Astrocyte (in vitro differentiated cells and primary cell): ENCODE measurements at places on chromosomes 5 and 9. TPM values are rescaled to one million over a fixed set of nuclear protein-coding genes. Genes with fewer than 3 reads are reported as not detected.

The APBB3 gene
- total RNA-seq, result 20.4 and 21.1 TPM in 2 replicates

The ARL15 gene
- total RNA-seq, result 29.1 and 30.3 TPM in 2 replicates

The SH2D3C gene
- 4.6 and 5.8 TPM in 2 replicates for total RNA-seq

The CDH9 gene
- total RNA-seq, result not detected in 2 replicates

The PCDHGA2 gene
- 0.14 and 0.17 TPM in 2 replicates for total RNA-seq

The PLPPR1 gene
- total RNA-seq, result not detected in 2 replicates

The DBH gene
- not detected in 2 replicates for total RNA-seq

The HRCT1 gene
- total RNA-seq, result 0.39 and 0.62 TPM in 2 replicates

The SMIM33 gene
- not detected in 2 replicates for total RNA-seq

The TMEFF1 gene
- 10.3 and 14.8 TPM in 2 replicates for total RNA-seq

The C1QTNF3 gene
- 0.58 and 0.95 TPM in 2 replicates for total RNA-seq

The TXNDC8 gene
- not detected in 2 replicates for total RNA-seq

The MYMK gene
- not detected in 2 replicates for total RNA-seq

The ARAP3 gene
- 14.9 and 17.4 TPM in 2 replicates for total RNA-seq

- no peak for DNase-seq
Observed at GRCh38 chr5:75509546-75509945, 1.9 kb downstream of the CERT1 start.

DNA sequence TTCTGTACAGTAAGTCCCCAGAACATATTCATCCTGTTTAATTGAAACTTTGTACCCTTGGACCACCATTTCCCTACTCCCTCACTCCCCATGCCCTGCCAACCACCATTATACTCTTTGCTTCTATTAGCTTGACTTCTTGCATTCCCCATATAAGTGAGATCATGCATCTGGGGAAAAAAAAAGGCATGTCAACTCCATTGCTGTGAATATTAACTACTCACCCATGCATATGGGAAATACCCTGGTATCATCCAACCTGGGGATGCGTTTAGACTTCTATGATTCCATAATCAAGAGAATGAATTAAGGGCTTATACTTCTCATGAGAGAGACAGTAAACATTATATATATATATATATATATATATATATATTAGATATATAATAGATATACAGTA lies 659.4 kb upstream of the C9orf72 start:
- no peak for DNase-seq

- peak; percentile 16 for DNase-seq
Observed at GRCh38 chr9:17627641-17628040, 48.8 kb downstream of the SH3GL2 start.

DNA sequence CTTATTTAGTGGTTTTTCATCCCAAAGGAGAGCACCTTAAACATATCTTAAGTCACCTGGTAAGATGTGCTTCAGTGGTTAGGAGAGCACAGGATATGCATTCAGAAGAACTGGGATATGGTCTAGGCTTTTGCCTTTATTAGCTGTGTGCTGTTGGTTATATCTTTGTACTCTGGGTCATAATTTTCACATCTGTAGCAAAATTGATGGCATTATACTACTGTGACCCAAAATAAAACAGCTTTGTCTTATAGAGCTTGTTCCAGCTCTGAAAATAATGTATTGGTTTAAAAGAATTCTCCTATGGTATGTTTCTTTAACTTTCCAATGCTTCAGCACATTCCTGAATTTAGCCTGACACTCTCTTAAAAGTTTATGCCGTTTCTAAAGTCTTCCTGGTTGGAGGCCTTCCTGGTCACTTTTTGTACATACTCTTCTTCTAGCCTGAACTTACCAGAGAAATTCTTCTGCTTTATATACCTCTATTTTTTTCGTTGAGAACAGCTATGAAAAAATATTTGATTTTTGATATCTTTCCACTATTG lies 337.1 kb upstream of the MPDZ start:
- DNase-seq, result no peak

DNA sequence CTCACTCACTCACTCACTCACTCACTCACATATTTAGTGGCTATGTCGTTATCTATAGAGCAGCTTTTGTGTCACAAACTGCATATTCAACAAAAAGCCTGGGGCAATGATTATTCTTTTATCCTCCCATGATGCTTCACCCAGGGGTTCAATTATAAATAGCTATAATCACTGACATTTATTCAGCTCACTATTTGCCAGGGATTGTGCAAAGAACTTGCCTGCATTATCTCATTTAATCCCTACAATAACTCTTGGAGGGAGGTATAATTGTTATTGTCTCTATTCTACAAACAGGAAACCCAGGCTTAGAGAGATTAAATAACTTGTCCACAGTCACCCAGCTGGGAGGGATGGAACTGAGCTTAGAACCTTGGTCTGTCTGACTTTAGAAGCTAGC lies 298.0 kb upstream of the MSX2 start:
- DNase-seq, result no peak

GRCh38 chr5:65190328-65191053 lies 291.2 kb downstream of the ADAMTS6 start:
- DNase-seq, result peak; percentile 99

GRCh38 chr5:82336226-82336958 lies 58.2 kb upstream of the RPS23 start:
- no peak for DNase-seq

- no peak for DNase-seq
Observed at GRCh38 chr5:146947181-146947941, 68.8 kb upstream of the PPP2R2B start.

DNA sequence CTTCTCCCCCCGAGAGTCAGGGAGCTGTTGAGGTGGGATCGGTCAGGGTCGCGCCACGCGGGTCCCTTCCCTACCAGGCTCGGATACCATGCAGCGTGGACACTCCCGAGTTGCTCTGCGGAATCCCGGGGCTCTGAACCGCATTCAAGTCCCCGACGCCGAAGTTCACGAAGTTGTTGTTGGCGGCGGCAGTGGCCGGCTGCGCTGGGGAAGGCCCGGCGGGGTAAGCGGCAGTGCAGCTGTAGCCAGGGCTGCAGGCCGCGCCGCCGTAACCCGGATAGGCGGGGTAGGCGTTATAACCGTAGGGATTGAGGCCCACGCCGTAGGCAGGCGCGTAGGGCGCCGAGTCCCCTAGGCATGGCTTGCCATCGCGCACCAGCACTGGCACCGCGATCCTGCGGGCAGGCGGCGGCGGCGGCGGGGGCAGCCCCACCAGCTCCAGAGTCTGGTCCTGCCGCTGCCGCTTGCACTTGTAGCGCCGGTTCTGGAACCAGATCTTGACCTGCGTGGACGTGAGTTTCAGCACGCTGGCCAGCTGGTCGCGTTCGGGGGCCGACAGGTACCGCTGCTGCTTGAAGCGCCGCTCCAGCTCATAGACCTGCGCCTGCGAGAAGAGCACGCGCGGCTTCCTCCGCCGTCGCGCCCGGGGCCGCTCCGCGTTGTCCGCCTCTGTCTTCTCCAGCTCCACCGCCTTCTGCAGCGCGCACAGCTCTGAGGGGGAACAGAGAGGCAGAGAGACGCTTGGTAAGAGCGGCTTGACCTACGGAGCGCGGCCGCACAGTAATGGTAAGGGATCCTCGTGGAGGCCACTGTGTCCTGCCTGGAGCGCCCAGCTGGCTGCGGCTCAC lies 2.3 kb downstream of the NKX2-5 start:
- DNase-seq, result no peak

DNA sequence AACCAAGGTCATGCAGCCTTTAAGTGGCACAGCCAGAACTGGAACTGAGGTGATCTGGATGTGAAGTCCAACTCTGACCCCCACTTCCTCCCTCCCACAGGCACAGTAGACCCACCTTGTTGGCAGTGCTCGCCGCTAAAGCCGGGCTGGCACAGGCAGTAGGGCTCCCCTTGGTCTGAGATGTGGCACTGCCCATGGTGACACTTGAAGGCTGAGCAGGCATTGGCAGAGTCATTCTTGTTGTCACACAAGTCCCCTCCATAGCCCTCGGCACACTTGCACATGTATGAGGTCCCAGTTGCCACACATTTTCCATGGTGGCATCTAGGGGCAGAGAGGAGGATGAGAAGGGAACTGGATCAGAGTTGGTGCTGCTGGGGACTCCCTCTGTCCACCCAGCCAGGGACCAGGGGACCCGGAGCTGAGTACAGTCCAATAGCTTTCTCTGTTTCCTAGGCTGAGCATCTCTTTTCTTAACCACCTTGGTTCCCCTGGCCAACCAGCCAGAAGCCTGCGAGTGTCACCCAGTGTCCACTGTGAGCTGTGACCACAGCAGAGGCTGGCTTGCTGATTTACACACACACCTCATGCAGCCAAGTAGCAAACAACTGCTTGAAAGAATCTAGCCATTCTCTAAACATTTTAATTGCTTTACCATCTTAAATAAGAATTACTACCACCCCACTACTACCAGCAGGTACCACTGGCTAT lies 90.7 kb upstream of the PANK3 start:
- DNase-seq, result no peak

DNA sequence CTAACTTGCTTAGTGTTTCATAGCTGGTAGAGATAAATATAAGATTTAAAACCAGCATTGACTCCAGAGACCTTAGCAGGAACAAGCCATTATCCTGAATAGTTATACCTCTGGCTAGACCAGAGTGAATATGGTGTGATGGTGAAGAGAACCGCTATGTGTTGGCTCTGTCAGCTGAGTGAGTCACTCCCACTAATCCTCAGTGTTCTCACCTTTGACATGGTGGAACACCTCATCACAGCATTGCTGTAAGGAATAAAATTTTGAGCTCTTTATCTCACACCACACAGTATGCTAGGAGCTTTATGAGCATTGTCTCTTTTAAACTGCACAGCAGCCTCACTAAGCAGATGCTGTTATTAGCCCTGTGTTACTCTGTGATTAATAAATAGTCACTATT lies 90.7 kb upstream of the DHFR start:
- peak; percentile 67 for DNase-seq

DNA sequence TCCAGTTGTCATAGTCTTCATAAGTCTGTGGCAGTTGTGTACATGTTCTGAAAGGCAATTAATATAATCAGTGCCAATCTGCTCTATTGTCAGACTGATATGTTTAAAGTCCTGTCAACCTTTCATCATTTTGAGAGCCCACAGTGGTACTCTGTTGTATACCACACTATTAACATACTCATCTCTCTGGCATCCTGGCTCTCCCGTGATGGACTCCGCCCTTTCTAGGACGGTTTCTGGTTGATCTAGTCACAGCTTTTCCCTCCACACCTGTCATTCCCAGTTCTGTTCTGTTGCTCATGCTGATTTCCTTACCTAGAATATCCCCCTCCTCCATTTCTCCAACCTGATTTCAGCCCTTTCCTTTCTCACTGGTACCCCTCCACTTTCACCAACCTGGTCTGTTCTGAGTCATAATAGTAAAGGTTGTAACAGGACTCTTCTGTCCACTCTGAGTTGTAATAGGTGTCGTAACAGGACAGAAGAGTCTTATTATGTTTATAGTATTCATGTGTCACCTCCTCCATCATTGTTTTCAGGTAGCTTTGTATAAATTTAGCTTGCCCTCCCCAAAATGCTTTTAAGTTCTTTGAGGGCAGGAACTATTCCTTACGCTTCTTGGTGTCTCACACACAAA lies 4.1 kb downstream of the PTCD2 start:
- no peak for DNase-seq

DNA sequence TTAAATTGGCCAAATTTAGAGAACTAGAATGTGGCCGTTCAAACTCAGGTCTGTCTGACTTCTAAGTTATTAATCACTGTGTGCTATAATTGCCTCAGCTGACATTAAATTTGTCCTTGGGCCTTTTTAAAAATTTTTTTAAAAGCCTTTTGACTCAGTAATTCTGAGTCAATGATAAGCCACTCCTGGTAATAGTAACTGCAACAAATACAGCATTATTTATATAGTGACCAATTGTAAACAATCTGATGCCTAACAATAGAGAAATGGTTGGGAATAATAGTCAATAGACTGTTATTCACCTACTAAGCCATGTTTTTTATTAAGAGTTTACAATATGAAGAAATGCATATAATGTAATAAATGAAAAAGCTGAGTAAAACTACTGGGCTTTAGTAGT lies 70.9 kb upstream of the FSD1L start:
- DNase-seq, result no peak

DNA sequence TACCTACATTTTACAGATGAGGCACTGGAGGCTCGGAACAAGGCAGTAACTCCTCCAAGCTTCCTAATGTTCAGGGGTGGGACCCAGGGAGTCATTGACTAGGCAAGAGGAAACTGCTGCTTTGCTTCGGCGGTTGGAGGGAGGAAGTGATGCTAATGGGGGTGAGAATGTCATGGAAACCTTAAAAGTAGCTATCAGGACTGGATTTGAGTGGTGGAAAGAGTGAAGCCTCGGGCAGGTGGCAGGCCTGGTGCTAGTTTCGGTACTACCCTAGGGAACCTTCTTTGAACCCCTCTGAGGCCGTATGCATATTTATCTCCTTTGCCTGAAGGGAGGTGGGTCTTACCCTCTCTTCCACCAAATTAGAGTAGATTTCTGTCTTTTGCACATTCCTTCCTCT lies 1.6 kb downstream of the BSPRY start:
- no peak for DNase-seq

GRCh38 chr5:126801992-126802294 lies 25.0 kb downstream of the LMNB1 start:
- no peak for DNase-seq

GRCh38 chr9:137663584-137663983 lies 44.8 kb downstream of the EHMT1 start:
- DNase-seq, result no peak

DNA sequence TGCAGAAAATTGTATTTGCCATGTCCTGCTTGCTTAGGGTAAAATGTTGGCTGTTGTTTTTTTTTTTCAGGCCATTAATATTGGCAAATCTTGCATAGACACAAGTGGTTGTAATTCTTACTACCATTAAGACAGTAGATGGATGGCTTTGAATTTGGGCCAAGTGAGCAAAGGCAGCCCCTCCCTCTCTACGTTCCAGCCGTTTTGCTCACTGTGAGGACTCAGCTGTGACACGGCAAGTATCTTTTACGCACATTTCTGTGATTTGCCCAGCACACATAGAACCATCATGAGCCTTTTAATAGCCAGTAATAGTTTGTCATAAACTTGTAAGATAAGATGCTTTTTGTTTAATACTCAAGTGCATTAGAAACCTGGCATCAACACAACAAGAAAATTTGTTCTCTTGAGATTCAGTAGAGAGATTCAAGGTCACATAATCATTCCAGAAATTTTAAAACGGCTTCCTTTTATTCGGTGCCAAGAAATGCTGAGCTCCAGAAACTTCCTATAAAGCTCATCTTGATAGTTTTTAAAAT lies 205.2 kb upstream of the ADCY2 start:
- no peak for DNase-seq

DNA sequence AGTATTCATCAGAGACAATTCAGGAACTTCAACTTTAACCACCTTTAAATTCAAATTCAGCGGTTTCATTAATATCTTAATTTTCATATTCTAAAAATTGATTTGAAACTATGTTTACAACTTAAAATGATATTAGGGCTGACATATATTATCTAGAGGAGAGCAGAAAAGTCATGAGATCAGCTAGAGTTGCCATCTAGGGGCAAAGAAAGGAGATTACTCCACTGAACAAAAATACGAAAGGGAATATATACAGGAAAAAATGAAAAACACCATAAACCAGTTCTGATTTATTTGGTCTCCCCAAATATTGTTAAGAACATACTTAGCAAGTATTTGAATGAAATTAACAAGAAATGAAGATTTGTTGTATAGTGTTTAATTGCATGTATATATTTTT lies 946.3 kb downstream of the DTWD2 start:
- DNase-seq, result no peak
